ENCODE measurements at places on chromosomes 5 and 9. TPM values are rescaled to one million over a fixed set of nuclear protein-coding genes. Genes with fewer than 3 reads are reported as not detected.
A peak's percentile ranks its signal among the peaks of the same experiment; 100 is the strongest.

DNA sequence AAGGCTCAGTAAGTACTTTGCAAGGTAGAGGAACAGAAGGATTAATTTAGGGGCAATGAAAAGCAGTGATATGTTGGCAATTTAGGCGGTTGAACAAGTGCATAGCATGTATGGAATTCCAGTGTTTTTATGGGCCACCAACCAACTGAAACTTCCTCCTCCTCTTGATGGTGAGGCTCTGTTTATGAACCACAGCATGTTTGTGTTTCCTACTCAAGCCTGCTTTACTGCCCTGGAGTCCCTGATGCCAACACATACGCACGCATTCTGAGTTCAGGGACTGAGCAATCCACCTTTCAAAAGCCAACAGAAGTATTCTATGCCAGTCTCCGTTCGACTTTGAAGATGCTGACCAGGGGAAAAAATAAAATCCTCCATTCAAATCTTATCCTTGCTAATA lies 417.5 kb downstream of the EFNA5 start:
- no peak for DNase-seq

- DNase-seq, result no peak
These were observed 44.3 kb downstream of the NRG2 start for GRCh38 chr5:139998837-139999236.

DNA sequence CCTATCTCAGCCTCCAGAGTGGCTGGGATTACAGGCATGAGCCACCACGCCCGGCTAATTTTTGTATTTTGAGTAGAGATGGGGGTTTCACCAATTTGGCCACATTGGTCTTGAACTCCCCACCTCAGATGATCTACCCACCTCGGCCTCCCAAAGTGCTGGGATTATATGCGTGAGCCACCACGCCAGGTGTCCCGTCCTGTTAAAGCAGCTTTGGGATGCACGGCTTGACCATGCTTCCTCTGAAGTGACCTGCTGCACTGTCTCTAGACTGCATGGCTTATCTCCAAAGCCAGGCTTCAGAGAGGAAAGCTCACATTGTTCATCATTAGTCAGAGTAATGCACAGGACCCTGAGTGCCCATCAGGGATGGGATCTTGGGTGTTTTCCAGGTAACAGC lies 45.4 kb downstream of the SEMA4D start:
- no peak for DNase-seq

DNA sequence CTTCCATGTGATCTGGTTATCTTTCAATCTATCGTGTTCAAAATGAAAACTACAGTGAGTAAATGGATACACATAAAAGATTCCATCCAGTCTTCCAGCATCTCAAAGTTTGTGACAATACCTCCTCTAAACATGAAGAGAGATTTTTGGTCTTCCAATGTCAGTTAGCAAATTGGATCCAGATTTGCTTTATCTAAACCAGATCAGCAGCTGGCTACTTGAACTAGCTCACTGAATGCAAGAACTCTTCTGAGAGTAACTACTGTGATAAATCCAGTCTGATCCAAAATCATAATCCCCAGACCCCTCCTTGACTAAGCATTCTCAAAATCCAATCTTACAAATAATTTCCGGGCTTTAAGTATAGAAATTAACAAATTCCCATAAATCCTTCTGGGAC lies 2177.9 kb upstream of the C9orf72 start:
- no peak for DNase-seq

GRCh38 chr5:31235381-31235780 lies 41.9 kb downstream of the CDH6 start:
- no peak for DNase-seq

DNA sequence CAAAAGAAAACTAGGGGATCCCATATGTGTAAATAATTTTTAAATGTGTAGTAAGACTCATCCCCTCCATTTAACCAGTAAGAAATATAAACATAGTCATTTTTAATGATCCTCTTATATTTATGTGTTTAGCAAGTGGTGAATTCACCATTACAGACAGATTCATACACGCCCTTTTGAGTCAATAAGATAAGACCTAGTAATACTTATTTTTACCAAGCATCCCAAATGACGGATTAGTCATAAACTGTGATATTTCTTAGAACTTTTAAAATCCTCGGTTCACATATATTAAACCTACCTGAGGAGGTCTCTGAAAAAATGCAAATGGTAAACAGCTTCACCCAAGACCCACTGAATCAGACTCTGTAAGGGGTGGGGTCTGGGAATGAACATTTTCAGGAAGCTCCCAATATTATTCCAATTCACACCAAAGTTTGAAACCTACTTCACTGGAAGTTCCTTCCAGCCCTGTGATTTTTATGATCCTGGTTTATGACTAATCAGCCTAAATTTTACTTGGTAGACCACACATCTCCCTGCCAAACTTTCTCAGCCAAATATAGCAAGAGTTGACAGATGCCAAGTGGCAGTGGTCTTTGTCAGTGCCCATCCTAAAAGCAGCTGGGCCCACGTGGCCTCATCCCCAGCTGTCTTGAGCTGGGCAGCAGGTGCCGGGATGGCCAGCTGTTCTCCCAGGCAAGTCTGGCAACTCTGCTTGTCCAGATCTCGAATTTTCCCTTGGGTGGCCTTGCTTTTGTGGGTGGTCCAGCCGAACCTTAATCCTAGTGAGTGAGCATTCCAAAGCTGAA lies 559.0 kb upstream of the RGMB start:
- DNase-seq, result no peak

- no peak for DNase-seq
These were observed 197.4 kb downstream of the ERCC6L2 start for GRCh38 chr9:96072930-96073329.

- DNase-seq, result no peak
These were observed 681 bp downstream of the MAN2A1 start for GRCh38 chr5:109690242-109690974.

GRCh38 chr5:27516437-27516836 lies 478.1 kb upstream of the CDH9 start:
- no peak for DNase-seq

DNA sequence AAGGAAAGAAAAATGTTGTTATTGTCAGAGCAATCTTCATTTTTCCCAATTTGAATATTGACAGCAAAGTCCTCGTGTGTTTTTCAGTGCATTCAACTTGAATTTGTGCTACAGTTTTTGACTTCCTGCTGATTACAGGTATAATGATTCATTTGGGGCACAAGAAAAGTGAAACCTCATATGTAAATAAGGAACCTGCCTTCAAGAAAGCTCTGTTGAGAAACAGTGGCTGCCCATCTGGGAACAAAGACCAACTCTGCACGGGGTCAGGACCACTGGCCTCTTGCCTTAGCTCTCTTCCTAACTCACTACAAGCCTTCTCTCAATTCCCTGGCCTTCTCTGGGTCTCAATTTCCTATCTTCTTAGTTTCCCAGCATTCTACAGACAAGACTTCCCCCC lies 21.0 kb downstream of the TIMD4 start:
- no peak for DNase-seq

DNA sequence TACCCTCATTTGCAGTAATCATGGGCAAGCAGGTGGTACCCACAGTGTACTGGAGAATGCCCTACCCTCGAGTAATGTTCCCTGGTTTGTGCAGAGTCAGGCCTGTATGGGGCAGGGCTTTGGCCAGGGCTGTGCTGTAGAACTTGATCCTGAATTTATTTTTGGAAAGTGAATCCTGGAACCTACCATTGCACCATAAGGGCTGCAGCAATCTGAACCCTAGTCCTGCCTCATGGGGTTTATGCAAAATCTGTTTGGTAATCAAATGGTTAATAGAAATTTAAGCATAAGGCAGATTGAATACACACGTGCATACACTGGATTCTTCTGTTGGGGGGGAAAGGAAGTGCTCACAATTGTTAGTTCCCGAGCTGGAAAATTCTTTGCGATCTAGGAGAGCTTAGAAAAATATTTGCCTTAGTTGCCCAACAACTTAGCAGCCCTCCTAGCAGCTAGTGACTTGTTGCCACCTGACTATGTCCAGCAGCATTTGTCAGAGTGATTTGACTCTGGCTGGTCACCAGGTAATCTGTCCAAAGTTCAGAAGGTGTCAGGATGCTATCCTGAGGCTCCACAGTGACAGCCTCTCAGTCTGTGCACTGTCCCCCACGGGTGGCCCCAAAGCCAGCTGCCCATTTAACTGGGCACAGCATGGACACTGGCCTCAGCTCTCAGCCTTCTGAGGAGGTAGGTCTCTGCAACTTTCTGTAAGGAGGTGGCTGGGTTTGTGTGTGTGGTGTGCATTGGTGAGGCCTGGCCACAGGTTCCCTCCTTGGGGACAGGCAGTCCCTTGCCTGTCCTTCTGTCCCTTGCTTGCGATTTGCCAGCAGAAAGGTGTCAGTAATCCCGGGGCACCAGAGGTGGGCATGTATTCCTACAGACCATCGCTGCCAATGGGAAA lies 8.3 kb downstream of the MVB12B start:
- peak; percentile 59 for DNase-seq

DNA sequence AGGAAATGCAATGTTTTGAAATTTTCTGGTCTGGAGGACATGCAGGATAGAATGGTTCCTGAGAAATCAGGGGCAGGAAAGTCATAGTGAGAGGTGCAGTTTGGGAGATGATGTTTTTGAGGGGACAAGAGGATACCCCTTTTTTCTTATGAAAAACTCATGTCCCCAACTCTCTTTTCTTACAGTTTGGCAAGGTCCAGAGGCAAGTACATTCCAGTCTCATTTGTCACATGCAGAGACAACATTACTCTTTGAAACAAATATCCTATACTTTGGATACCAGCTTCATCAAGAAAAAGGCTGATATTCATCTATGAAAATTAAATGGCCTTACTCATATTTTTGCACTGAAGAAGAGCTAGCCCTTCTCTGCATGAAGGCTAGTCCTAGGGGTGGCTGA lies 48.2 kb downstream of the EQTN start:
- no peak for DNase-seq

DNA sequence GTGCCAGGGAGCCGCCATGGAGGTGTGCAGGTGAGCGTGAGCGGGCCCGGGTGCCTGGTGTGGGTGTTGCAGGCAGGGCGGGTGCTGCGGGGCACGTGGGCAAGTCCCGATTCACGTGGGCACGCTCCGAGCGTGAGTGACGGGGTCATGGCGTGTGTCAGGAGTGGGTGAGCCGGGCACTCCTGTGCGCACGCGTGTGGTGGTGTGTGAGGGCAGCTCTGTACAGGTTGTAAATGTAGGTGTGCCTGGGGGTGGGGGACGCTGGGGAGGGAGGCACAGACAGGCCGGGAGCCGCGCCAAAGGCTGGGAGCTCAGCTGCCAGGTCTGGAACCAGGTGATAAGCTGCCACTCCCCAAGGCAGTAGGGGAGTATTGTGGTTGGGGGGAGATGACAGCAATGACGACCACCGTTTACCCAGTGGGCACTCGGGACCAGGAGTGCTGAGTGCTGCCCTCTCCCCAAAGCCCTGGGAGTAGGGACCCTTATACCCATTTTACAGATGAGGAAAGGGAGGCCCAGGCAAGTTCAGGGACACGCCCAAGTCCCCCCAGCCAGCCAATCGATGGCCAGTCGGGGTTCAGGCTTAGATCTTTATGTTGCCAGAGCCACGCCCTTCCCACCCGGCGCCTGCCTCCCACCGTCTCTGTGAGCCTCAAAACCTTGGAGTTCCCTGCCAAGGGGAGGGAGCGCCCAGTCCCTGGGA lies 9.6 kb downstream of the NCS1 start:
- DNase-seq, result no peak

- no peak for DNase-seq
These were observed 112.5 kb upstream of the EMB start for GRCh38 chr5:50553560-50553984.

DNA sequence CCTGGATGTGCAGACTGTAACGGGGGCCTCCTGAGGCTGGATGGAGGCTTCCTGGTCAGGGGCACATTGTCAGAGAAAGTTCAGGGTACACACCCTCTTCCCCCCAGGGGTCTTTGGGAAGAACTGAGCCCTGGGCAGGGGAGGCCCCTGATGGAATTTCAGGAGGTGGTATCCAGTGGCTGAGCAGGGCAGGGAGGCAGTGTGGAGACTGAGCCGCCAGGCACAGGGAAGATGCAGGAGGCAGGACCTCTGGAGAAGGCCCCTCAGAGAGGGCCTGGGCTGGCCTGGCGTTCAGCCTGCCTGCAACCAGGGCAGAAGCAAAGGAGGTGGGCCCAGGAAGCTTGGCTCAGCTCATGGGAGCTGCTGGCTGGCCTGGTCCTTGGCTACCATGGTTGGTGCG lies 53.5 kb downstream of the GTF3C4 start:
- no peak for DNase-seq

PAPPA gene
- 0.07 TPM for total RNA-seq

P4HA2 gene
- 88.6 TPM for total RNA-seq

DIPK1B gene
- 177 TPM for total RNA-seq

TRIM7 gene
- total RNA-seq, result 15.5 TPM

STOML2 gene
- 339 TPM for total RNA-seq

CEL gene
- total RNA-seq, result 0.07 TPM

PAXX gene
- total RNA-seq, result 18.0 TPM
